ENCODE measurements at places on chromosomes 3 and 15.

DNA sequence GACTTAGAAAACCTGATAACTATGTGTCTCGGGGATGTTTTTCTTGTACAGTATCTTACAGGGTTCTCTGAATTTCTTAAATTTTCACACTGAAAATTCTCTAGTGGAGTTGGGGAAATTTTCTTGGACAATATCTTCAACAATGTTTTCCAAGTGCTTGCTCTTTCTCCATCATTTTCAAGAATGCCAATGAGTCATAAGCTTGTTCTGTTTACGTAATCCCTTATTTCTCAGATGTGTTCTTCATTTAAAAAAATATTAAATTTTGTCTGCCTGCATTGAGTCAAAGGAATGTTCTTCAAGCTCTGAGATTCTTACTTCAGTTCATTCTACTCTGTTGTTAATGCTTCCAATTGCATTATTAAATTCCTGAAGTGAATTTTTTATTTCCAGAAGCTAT lies 21.9 kb upstream of the PLSCR2 start:
- DNase-seq: no peak

- DNase-seq: no peak
These were observed 4.2 kb upstream of the DGKG start for GRCh38 chr3:186366206-186366605.

GRCh38 chr15:48893311-48893710 lies 15.4 kb downstream of the EID1 start:
- DNase-seq: no peak

DNA sequence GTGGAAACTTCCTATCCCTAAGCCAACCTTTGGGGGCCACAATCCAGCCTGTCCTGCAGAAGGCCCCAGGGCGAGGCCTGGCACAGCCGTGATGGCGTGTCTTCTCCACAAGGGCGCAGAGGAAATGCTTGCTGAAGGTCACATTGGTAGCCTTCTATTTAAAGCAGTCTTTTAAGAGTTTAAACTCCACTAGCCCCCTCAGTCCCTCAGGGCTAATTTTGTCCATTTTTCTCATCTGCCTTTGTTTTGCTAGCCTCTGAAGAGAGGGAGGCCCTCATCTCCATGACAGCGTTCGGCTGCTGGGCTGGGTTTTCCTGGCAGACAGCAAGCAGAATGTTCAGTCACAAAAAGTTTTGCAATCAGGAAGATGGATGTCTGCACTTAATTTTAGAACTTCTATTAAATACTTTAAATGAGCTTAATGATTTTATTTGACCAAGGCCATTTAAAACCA lies 40.8 kb downstream of the RARB start:
- no peak for DNase-seq

GRCh38 chr3:42723219-42723618 lies 20.6 kb upstream of the HHATL start:
- no peak for DNase-seq
